CD8-positive, alpha-beta memory T cell (primary cell): ENCODE measurements at places on chromosomes 6 and 20. TPM values are rescaled to one million over a fixed set of nuclear protein-coding genes. Genes with fewer than 3 reads are reported as not detected.

- DNase-seq: no peak
- H3K27me3 ChIP-seq: no peaks in the 10 kb centered on the region
- H3K4me1 ChIP-seq: no peaks in the 10 kb centered on the region
- no peak overlapping the region for H3K4me3 ChIP-seq
- H3K27ac ChIP-seq: no peak overlapping the region
- H3K36me3 ChIP-seq: no peaks in the 10 kb centered on the region
Observed at GRCh38 chr6:106025655-106026054, 60.5 kb upstream of the PRDM1 start.

Gene KCNB1
- polyA plus RNA-seq: not detected

GRCh38 chr6:163720005-163720404 lies 305.5 kb downstream of the QKI start:
- H3K36me3 ChIP-seq: no peaks in the 10 kb centered on the region
- H3K4me1 ChIP-seq: no peaks in the 10 kb centered on the region
- H3K4me3 ChIP-seq: no peak overlapping the region
- no peaks in the 10 kb centered on the region for H3K27me3 ChIP-seq

Gene HFE
- 4.8 TPM for polyA plus RNA-seq

- H3K27ac ChIP-seq: no peak overlapping the region
- peaks cover 78% of the 10 kb centered on the region for H3K4me1 ChIP-seq
- no peaks in the 10 kb centered on the region for H3K27me3 ChIP-seq
- H3K4me3 ChIP-seq: peak overlapping the region; percentile 2
Observed at GRCh38 chr6:143545165-143545564, 33.6 kb upstream of the FUCA2 start.

Gene F13A1
- polyA plus RNA-seq: 0.16 TPM

GRCh38 chr6:130681028-130681427 lies 146.2 kb upstream of the SMLR1 start:
- H3K36me3 ChIP-seq: no peaks in the 10 kb centered on the region
- H3K27me3 ChIP-seq: no peaks in the 10 kb centered on the region
- no peak overlapping the region for H3K4me3 ChIP-seq
- H3K4me1 ChIP-seq: no peaks in the 10 kb centered on the region
- no peak overlapping the region for H3K27ac ChIP-seq
- no peak for DNase-seq

DNA sequence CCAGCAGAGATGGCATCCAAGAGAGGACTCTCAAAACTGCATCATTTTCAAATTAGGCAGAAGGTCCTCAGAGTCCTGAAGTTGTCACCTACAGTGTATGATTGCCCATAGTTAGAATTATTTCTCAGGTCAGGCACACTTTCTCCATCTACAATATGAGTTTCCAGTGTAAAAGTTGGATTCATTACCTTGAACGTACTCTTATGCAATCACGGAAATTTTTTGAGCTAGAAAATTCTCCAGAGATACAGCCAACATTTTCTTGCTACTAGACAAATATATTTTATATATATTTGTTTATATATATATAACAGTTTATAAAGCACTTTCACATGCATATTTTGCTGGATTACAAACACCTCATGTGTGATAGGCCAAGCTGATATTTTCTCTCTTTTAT lies 29.4 kb upstream of the SERPINB1 start:
- H3K27me3 ChIP-seq: no peaks in the 10 kb centered on the region
- H3K4me1 ChIP-seq: peaks cover 22% of the 10 kb centered on the region
- H3K27ac ChIP-seq: no peak overlapping the region
- DNase-seq: no peak
